SJSA1 (cell line): ENCODE measurements at places on chromosomes 13 and 19.
A peak's percentile ranks its signal among the peaks of the same experiment; 100 is the strongest.

GRCh38 chr19:18494267-18494607 is 27.6 kb downstream of the ELL start:
- no peak for DNase-seq

DNA sequence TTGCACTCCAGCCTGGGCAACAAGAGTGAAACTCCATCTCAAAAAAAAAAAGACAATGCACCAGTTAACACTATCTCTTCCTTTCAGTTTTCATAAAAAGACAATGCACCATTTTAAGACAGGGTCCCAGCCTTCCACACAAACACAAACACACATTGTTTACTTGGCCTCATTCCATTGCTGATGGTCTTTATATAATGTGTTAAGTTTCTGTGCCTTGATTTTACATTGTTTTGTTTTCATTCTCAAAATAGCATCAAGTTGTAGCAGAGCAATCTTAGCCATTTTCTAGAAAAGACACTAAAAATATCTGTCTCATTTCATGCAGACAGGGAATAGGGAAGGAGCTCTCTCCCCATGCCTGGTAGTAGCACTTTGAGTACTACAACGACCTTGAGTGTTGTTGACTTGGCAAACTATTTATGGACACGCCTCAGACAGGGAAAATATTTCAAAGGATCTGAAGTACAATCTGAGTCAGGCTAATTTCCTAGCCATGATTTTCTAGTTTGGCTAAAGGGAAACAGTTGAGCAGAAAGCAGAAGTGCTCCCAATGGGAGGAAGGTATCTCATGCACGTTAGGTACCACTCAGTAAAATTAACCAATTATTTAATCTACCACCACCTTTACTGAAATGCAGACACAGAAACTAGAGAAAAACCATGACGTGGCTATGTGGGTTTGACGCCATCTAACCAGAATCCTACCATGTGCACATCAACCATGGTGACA is 120.6 kb downstream of the ABCC4 start:
- no peak for DNase-seq

DNA sequence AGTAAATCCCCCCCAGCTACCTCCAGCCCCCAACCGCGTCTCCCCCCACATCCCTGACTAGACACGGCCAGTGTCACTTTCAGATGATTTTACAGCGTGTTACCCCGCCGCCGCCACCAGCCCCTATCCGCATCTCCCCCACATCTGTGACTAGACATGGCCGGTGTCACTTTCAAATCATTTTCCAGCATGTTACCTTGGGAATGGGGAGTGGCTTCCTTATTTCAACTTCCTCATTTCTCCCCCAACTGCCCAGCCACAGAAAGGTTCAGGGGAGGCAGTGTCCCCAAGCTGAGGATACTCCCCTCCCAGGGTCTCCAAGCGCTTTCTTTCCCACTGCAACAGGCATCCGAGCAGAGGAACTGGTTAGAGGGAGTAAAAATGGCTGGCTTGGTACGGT is 18.4 kb downstream of the ADGRL1 start:
- no peak for DNase-seq

- peak; percentile 88 for DNase-seq
These were observed 5.0 kb downstream of the TLE5 start for GRCh38 chr19:3057275-3057714.

DNA sequence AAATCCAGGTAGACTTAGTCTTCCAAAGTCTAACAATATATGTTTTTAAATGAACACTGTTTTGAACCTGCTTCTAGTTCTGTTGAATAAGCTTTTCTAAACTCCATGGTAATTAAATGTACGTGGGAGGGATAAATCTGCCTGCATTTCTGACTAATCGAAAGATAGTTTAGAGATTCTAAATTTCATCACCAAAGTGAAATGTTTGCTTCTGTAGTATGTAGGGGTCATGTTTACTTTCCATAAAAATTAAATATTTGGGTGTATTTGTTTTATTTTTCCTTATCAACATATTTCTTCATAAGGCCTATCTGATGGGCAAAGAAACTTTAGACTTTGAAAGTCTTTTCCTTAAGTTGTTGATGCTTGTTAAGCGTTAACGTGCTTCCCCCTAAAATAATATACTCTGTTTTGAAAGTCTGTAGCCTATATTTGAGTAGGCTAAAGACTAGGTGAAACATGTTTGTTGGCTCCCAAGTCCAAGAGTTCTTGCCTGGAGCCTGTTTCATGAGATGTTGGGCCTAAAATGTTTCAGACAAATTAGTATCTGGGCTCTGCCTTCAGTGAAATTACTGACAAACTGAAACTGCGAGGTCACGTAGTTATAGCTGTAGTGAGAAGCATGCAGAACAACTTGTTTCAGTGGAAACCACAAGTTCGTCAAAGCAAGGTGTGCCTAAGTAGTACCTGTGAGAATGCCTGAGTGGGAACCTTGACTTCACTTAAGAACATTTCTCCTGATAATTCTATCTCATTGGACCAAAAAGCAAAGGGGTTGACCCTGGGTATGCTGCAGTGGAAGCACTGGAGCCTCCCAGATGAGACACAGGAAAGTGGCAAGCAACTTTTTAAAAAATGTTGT is 126.2 kb downstream of the LMO7 start:
- DNase-seq = no peak

GRCh38 chr13:35485424-35485823 is 8.9 kb upstream of the MAB21L1 start:
- no peak for DNase-seq

DNA sequence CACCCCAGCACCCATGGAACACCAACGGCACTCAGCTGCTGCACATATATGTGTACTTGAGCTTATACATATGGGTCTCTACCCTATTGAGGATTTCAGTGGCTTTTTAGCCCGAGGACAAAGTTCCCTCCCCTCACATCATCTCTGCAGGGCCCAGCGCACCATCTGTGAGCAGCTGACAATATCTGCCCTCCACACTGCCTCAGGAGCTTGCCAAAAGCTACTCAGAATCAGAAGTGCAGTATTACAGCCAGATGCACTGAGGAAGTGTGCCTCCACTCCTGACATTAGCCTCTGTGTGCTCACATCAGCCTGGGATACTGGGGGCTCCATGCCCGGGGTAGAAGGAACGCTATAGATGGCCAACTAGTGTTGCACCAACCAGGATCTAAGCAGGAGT is 903.9 kb downstream of the UQCRFS1 start:
- DNase-seq = no peak

- no peak for DNase-seq
These were observed 56.2 kb downstream of the PEPD start for GRCh38 chr19:33465371-33465770.

DNA sequence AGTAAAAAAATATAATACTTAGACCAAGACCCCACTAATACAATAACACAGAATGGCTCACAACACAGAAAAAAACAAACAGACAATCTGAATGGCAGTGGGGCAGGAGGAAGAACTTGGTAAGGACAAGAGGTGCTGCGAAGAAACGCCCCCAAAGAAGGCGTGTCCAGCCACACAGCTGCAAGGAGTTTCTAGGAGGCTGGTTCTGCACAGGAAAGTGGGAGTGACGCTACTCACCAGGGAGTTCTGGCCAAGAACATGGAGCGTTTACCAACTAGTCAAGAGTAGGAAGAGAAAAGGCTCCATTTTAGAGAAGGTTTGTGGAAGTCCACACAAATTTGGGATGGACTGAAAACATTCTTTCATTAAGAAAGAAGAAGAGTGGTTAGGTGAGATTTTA is 95.3 kb upstream of the SLC15A1 start:
- peak; percentile 67 for DNase-seq

- DNase-seq = no peak
These were observed 43.5 kb upstream of the PCCA start for GRCh38 chr13:100045355-100045754.

DNA sequence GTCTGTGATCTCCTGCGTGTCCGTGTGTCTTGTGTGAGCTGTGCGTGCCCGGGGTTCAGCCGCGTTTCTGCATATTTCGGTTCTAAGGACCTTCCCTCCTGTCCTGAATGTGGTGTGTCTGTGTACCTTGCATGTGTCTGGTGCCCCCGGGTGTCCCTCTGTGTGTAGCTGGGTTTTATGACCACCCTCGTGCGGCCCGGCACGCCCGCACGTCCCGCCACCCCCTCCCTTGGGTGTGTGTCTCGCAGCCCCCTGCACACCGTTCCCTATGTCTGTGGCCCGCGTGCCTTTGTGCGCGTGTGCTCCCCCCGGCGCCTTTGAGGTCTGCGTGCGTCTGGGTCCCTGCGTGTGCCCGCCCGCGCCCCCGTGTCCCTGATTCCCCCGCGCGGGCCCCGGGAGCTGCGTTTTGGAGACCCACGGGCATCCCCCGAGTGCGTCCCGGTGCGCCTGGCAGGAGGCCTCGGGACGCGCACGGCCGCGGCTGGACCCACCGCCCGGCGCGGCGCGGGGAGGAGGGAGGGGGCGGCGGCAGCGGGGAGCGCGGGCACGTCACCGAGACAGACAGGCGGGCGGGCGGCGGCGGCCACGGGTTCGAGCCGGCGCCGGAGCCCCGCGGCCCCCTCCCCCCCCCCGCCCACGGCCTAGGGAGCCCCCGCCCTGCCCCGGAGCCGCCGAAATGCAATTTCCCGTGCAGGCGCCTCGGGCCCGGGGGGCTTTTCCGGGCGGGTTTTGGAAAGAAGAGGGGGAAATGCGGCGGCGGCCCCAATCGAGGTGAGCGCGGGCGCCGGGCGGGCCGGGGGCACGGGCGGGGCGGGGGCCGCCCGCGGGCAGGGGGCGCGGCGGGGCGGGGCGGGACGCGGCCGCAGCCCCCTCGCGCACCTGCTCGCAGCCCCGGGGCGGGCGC is 12.0 kb upstream of the NANOS3 start:
- no peak for DNase-seq

DNA sequence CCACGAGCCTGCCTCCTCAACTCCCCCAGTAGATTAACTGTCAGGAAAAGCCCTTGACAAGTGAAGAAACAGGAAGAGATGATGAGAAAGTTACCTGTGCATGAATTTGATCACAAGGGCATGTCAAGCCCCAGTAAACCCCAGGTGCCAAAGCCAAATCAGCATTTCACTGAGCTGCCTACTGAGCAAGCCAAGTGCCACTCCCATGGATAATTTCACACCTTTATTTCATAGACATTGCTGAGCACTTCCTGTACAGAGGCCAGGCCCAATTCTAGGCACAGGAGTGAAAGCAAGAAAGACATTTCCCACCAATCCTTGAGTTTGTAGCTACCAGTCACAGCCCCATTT is 2.4 kb downstream of the GADD45GIP1 start:
- DNase-seq = no peak

DNA sequence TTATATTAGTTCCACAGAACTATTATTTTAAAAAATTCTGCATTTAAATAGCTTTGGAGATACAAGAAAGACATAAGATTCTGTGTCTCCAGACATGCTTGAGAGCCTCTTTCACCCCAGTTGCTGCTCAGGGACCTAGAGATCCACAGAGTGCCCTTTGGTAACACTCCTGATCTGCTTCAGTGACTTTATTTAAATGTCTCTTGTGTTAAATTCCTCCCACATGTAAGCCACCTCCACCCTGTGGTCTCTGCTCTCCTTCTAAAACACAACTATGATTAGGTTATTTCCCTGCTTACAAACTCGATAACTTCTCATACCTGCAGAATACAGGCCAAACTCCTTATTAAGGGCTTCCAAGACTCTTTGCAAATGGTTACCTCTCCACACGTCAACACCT is 141.0 kb downstream of the RFC3 start:
- DNase-seq = no peak

DNA sequence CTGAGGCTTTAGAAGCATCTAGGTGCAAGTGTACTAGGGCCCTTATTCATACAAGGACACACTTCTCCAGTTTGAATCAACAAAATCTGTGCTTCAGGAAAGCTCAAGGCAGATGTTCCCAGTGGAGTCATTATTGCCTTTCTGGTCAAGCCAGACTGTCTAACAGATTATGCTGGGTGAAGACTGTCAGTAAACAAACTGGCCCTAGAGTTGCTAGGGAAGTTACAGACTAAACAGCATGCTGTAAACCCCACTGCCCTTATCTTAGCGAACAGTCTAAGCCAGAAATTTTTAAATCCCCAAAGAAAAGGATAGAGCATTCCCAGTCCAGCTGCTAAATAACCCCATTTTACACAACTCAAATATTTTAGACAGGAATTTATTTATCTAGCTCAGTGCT is 1701.3 kb upstream of the PRR20A start:
- DNase-seq = no peak

DNA sequence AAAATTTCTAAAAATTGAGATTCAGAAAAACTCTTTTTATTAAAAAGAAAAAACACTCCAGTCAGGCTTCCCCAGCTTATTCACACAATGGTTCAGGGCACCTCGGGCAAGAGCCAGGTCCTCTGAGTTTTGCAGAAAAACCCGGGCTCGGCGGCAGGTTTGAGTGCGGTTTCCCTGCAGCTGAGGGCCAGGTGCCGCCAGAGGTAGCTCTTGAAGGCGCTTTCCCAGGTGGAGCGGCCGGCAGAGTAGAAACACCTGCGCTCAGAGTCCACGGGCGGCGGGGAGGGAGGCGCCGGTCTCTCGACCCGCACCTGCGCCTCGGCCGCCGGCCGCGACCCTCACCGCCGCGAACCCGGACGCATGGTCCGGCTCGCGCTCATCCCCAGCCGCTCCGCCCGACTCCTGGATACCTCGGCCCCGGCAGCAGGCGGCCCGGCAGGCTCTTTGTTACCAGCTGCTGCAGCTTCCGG is 444 bp downstream of the PROSER1 start:
- no peak for DNase-seq

- no peak for DNase-seq
These were observed 186.6 kb upstream of the SLITRK6 start for GRCh38 chr13:85985797-85986196.

DNA sequence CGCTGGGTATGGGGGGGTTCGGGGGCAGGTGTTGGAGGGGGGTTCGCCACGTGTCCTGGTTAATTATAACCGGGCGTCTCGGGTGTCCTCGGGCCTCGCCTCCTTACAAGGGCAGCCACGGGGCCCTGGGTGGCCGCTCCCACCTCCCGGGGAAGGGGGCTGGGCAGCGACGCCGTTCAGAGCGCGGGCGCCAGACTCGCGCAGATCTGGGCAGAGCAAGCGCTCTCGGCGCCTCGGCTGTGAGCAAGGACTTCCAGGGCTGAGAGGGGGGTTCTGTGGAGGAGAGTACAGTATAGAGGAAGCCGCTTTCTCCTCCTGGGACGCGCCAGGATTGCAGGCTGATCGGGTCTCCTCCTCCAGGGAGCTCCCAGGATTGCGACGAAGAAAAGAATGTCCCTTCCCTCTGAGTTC is 1.0 kb upstream of the CKM start:
- no peak for DNase-seq

- no peak for DNase-seq
These were observed 3.6 kb upstream of the ADGRE3 start for GRCh38 chr19:14678199-14678598.

GRCh38 chr13:53237696-53238095 is 209.1 kb downstream of the OLFM4 start:
- no peak for DNase-seq

- peak; percentile 28 for DNase-seq
These were observed 977.0 kb upstream of the SLC10A2 start for GRCh38 chr13:104043184-104043583.
